Uterine smooth muscle cell (primary cell): ENCODE measurements at places on chromosomes 5 and 9. TPM values are rescaled to one million over a fixed set of nuclear protein-coding genes. Genes with fewer than 3 reads are reported as not detected.

RAB14 gene
- 24.4 and 25.9 TPM in 2 replicates for total RNA-seq

LMAN2 gene
- total RNA-seq, result 332 and 487 TPM in 2 replicates

SUSD3 gene
- 14.2 and 19.4 TPM in 2 replicates for total RNA-seq

DOCK2 gene
- total RNA-seq, result 3.0 and 3.4 TPM in 2 replicates

NIM1K gene
- 1.2 and 1.7 TPM in 2 replicates for total RNA-seq
